ENCODE measurements at places on chromosomes 3 and 15. TPM values are rescaled to one million over a fixed set of nuclear protein-coding genes. Genes with fewer than 3 reads are reported as not detected.

GRCh38 chr15:92705764-92706163 lies 50.2 kb upstream of the FAM174B start:
- no peak for DNase-seq

- DNase-seq = no peak
These were observed 406.8 kb upstream of the ZNF385D start for GRCh38 chr3:22157848-22158247.

DNA sequence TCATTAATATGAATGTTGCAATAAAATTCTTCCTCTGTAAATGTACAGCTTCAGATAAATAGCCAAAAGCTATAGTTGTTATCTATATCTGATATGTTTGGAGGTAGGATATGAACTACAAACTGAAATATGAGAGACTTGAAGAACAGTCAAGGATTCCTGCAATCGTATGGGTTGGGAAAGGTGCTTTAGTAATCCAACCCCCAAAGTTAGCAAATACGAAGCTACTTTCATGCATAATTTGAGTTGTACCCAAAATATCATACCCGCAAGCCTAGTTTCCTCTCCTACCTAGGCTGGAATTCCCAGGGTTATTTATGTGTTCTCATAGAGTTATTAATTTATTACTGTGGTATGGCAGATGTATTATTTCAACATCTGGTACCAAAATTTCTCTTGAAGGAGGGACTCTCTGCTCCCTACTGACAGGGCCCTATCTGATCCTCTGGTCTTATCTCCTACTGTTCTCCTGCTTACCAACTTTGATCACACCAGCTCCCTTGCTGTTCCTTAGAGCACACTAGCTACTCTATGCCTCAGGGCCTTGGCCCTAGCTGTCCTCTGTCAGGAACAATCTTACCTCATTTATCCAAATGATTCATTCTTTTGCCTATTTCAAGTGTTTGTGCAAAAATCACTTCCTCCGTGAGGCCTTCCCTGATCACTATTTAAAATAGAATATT lies 140.4 kb upstream of the CCDC54 start:
- DNase-seq = no peak

- DNase-seq = no peak
These were observed 364.2 kb downstream of the RBMS3 start for GRCh38 chr3:29644956-29645636.

DNA sequence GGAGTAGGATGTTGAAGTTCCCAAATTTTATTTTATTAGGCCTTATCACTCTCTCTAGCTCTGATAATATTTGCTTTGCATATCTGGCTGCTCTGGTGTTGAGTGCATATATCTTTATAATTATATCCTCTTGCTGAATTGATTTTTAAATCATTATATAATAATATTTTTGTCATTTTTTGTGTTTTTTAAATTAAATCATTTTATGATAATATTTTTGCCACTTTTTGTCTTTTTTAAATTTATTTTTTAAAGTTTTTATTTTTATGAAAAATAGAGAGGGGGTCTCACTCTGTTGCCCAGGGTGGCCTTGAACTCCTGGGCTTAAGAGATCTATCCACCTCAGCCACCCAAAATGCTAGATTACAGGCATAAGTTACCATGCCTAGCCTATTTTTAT lies 34.5 kb upstream of the OTOL1 start:
- no peak for DNase-seq

DNA sequence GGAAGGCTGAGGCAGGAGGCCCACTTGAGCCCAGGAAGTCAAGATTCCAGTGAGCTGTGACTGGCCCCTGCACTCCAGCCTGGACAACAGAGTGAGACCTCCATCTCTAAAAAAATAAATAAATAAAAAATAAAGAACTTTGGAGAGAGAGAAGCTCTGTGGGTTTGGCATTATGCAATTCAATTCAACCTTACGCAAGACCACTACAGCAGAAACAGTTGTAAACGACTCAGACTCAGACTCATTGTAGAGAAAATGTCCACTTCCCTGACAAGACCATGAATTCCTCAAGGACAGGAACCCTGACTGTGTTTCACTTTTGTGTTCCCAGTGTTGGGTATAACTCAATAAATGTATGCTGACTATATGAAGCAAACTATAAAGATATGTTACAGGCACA lies 90.3 kb upstream of the C3orf80 start:
- DNase-seq = no peak

- DNase-seq = no peak
These were observed 84.4 kb downstream of the OCA2 start for GRCh38 chr15:28014623-28015200.

GRCh38 chr15:62612771-62613170 lies 429.8 kb upstream of the TPM1 start:
- no peak for DNase-seq

GRCh38 chr3:159266779-159267178 lies 464.9 kb downstream of the MFSD1 start:
- DNase-seq = no peak

GRCh38 chr3:2099028-2099671 lies 484 bp downstream of the CNTN4 start:
- no peak for DNase-seq

GRCh38 chr3:60598671-60599070 lies 652.6 kb downstream of the FHIT start:
- DNase-seq = no peak

GRCh38 chr3:81743096-81744025 lies 18.1 kb downstream of the GBE1 start:
- no peak for DNase-seq

DNA sequence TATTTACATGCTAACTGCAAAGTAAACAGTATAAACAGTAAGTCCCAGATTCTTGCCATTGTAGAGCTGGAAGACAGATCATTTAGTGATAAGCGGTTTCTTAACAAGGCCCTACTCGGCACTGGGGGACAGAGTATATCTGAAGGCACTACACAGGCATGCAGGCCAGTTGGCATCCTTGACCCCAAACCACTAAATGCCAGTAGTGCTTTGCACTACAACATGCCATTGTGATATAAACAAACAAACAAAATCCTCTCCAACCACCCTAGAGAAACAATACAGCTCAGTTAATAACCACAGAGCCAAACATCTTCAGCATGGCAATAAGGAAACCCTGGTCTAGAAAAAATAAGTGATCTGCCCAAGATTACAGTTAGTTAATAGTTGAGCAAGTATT lies 5.3 kb downstream of the AQR start:
- DNase-seq = no peak

DNA sequence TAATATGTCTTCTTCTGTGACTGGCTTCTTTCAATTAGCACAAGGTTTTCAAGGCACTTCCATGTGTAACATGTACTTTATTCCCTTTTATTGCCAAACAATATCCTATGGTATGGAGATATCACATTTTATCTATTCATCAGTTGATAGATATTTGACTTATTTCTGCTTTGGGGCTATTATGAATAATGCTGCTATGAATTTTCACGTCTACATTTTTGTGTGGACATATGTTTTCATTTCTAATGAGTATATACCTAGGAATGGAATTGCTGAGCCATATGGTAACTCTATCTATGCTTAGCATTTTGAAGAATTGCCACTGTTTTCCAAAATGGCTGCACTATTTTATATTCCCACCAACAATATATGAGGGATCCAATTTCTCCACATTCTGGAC lies 3.6 kb upstream of the AGTR1 start:
- no peak for DNase-seq

GRCh38 chr3:193890016-193890897 lies 245.7 kb upstream of the HES1 start:
- DNase-seq = no peak

DNA sequence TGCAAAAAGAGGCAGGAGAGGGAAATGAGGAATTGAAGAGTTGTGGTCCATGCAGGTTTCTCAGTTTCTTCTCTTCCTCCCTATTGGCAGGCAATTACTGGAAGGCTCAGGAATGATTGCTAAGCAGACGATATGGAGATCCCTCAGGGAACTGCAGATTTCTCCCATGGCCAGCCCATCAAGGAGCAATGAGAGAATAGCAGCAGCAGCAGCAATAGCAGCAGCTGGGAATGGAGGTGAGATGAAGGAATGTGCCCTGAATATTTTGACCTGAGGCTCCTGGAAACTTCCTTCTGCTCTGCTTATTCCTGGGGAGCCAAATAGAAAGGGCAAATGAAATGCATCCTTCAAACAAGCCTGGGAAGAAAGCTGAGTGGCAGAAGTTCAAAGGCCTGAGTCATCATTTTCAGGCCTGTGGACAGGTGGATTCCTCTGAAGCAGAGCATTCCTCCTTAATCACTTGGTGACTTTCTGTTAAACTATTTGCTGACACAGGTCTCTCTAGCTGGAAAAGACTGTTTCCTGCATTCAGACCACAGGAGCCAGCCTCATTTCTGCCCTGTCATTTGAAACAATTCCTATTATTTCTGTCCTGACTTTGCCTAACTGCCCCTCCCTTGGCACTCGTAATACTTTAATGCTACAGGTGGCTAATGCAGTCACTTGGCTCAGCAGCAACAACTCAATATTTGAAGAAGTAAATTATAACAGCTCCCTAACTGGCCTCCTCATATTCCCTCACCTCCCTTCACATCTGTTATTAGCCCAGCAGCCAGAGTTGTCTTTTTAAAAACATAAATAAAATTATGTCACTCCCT lies 146.9 kb upstream of the GADL1 start:
- peak; percentile 10 for DNase-seq

DNA sequence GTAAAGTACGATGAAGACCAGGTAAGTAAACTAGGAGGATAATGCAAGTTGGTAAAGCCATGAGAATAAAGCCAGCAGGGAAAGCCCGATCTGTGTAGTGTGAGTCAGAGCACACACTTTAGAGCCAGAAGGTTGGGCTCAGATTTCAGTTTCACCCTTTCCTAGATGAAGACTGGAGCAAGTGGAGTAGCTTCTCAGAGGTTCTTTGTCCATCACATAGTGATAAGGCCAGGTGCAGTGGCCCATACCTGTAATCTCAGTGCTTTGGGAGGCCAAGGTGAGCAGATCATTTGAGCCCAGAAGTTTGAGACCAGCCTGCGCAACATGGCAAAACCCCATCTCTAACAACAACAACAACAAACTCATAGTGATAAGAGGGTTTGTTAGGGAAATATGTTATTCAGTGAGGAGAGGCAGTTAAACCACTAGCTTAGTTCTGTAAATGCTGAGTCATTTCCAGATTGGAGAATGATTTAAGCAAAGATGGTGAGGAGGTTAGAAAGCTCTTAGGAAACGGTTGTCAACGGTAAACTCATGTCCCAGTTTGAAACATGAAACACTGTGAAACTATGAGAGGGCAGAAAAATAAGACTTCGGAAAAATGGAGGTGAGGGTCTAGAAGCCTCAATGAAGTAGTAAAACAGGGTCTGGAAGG lies 39.0 kb downstream of the IL12A start:
- DNase-seq = no peak

DNA sequence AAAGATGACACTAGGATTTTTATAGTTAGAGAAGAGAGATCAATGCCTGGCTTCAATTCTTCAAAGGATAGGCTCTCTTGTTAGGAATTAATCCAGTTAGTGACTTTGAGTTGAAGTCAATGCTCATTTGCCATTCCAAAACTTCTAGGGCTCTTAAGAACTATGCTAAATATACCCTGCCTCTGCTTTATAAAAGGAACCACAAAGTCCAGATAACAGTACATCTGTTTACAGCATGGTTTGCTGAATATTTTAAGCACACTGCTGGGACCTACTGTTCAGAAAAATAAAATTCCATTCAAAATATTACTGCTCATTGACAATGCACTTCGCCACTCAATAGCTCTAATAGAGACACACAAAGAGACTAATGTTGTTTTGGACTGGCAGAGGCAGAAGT lies 786.6 kb upstream of the DPPA4 start:
- no peak for DNase-seq

GRCh38 chr15:65180167-65180566 lies 5.0 kb downstream of the CLPX start:
- no peak for DNase-seq

DNA sequence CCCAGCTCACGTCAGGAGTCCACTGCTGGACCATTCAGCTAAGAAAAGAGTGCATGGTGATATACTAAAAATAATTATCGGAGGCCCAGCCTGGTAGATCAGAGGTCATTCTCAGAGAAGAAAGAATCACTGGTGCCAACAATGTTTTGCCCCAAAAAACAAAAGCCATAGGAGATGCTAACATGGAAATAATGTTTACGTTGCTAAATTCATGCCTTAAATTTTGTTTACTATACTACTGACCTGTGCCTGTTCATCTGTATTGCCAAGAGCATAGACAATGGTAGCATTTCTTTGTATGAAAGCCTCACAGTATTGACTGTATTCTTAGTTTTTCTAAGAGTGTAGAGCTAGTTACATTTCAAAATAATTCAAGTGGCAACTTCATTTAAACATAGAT lies 138.1 kb upstream of the GPR149 start:
- no peak for DNase-seq

GRCh38 chr3:12181301-12181700 lies 22.6 kb upstream of the TIMP4 start:
- DNase-seq = no peak

GRCh38 chr3:86990734-86991481 lies at the start of gene VGLL3:
VGLL3 (minus strand) TSS chr3:86991149; CDS start chr3:86990743, 406 bp downstream.
- peak; percentile 75 for DNase-seq

DNA sequence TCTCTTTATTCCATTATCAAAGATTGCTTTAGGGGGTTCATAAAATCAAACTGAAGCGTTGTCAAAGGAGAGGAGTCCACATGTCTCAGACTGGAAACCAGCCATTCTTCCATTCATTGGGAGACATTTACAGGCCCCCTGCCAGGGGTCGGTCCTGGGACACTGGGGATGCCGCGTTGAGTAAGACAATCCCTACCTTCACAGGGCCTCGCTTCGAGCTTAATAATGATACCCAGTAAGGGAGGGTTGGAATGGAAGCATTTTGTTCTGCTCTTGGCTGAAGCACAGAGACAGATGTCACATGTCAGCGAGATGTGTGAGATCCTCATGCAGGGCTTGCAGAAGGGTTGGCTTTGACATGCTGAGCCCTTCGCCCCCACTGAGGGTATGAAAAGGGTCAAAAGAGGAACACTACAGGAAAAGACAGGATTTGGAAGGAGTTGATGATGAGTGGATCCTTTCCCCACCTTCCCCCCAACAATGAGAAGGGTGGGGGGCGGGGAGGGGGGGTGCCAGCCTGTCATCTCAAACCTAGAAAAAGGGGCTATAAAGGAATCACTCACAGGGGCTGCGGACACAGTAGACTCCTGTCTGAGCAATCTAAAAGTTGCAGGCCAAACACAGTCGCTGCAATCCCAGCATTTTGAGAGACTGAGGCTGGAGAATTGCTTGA lies 25.6 kb upstream of the ARL8B start:
- DNase-seq = peak; percentile 31

The CNTN4 gene
- 56.6 TPM for total RNA-seq

The COL6A5 gene
- 6.1 TPM for total RNA-seq

The DPH6 gene
- 40.8 TPM for total RNA-seq

The CLDN18 gene
- total RNA-seq = not detected

The CLCN2 gene
- total RNA-seq = 4.7 TPM

The TMEM212 gene
- total RNA-seq = not detected

The SATB1 gene
- total RNA-seq = 74.2 TPM

The RTP4 gene
- 2.5 TPM for total RNA-seq

The SLC6A11 gene
- 0.42 TPM for total RNA-seq

The FRMD5 gene
- 2.9 TPM for total RNA-seq

Measured in urinary bladder (tissue), 4 donors.